ENCODE measurements at places on chromosomes 4 and X.

- DNase-seq: no peak
Measured at GRCh38 chrX:34332334-34332733, 200.2 kb upstream of the FAM47A start.

DNA sequence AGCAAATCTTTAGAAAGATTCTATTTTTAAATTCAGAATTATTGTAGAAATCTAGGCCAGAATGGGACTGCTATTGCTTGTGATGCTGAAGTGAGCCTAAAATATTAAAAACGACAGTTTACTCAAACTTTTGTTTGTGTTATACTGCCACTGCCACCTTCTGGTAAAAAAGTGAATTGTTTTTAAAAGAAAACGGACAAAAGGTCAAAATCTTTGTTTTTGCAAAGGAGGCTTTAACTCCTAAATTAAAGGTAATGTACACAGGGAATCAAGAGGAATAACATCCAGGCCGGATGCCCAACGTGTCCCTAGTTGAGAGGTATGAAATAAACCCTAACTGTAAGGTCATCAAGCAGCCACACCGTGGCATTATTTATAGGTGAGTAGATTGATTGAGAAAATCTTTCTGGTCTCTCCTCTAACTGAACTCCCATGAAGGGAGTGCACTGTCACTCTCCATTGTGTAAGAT, 338.3 kb upstream of the GALNT7 start:
- no peak for DNase-seq

DNA sequence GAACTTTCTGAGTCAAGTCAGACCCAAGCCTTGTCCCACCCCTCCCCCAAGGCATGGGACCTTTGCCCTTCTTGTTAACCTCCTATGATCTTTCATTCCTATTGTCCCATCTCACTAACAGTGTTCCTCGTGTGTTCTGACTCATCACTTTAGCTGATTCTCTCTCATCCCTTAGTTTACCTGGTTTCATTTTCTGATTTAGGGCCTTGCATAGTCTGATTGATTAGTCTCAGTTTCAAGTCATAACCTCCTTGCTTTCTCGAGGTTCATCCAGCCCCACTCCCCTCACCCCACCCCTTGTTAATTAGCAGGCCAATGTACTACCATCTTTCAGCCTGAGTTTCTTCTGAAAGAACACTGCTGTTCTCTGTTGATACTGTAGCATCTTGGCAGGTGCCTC, 517.4 kb downstream of the RPA4 start:
- no peak for DNase-seq

DNA sequence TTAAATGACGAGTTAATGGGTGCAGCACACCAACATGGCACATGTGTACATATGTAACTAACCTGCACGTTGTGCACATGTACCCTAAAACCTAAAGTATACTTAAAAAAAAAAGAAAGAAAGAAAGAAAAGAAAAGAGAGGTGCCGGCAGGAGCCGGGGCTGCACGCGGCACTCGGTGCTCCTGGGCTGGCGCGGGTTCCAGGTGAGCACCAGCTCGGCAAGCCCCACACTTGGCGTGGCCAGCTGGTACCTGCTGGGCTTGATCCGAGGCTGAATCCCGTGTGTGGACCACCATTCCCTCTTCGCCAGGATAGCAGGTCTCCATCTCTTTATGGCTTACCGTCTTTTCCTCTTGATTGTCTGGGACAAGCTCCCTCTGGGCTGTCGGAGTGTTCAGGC, 17.9 kb upstream of the HERC6 start:
- no peak for DNase-seq

GRCh38 chr4:173362666-173363065, 8.1 kb upstream of the SAP30 start:
- no peak for DNase-seq

GRCh38 chr4:40325406-40326019, 9.6 kb upstream of the CHRNA9 start:
- DNase-seq: no peak

DNA sequence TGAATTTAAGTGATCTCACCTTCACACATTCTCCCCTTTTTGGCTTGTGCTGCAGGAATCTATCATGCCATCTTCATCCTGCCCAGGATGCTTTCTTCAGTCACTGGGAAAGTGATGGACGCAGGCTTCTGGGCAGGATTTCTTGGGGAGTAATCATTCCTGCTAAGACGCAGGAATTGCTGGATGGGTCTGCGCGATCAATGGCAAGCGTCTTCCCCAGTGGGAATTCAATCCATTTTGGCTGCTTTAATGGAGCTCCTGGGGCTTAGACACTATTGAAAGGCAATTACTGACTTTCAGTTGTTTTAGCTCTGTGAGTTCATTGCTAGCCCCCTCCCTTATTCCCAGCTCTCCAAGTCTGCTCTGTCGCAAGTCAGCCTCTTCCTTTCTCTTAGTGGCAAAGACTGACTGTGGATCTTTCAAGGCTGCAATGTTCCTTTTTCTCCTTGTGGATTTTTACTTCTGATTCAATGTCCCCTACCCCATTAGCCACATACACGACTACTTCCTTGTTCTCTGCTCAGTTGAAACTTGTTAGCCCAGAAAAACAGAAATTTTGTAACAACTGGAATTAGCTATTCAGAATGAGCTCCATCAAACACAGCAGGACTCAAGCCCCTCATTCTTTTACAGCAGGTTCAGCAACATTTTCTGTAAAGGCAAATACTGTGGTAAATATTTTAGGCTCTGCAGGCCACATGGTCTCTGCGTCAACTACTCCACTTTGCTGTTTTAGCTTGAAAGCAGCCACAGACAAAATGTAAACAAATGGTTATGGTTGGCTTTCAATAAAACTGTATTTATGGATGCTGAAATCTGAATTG, 154.9 kb downstream of the ASB9 start:
- DNase-seq: no peak

GRCh38 chr4:69458184-69458826, 37.4 kb downstream of the UGT2B4 start:
- no peak for DNase-seq

DNA sequence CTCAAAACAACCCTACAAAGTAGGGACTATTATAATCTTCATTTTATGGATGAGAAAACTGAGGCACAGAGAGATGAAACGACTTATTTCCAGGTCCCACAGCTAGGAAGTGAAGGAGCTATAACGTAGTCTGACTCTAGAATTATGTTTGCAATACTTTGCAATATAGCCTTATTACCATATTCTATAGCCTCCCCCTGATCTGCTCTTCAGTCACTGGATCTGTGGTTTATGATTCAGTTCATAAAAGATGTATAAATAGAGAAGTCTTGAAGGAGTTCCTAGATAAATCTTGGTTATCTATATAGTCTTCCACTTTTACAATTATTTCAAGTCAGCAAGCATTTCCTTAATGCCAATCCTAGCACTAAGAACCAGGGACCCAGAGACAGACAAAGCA, 57.5 kb downstream of the OPHN1 start:
- no peak for DNase-seq

- DNase-seq: no peak
Measured at GRCh38 chrX:84064164-84064563, 123.8 kb downstream of the RPS6KA6 start.

DNA sequence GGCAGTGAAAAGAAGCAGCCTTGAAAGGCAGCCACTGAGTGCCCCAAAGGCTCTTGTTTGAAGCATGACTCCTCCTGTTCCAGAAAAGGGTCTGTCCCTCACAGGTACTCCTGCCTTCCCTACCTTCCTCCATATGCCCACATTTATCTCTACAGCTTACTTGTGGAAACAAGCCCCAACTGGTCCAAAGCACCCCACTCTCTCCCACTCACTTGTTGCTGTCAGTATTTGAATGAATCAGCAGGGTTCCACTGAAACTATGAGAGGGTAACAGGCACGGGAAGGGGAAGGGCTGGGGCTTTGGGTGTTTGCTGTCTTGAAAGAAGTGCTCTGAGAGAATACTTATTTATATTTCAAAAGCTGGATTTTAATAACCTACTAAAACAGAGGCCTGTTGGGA, 34.9 kb downstream of the GPR143 start:
- no peak for DNase-seq

DNA sequence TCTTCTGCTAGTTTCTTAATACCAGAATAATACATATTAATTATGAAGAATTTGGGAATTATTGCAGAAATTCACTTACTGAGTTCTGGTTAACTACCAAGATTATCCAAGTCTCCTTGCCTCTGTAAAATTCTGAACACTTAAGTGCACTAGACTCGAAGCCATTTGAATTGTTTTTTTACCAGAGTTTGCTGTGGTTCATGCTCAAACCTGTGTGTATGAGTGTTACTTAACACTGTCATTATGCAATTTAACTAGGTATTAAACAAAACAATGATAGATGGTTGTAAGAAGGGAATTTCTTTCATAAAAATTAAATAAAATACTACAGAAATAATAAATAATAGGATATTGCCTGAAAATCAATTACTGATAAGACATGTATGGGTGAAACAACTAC, 145.6 kb upstream of the FAT4 start:
- DNase-seq: no peak

GRCh38 chrX:63561425-63561824, 210.3 kb upstream of the SPIN4 start:
- DNase-seq: no peak

DNA sequence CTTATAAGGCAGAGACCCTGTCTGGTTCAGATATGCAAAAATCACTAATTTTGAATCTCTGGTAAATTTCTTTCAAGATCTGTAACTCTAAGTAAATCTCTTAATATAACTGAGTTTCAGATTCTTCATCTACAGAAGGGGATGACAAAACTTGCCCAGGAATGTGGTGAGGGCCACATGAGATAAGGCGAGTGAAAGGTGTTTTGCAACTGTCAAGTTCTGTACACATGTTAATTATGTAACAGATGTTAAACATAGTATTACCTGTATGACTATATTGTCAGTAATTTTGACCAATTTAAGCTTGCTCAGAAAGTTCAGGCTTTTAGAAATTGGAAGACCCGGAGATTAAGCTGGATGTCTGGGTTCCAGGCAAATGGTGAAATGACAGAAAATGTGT, 549 bp upstream of the GLRB start:
- DNase-seq: no peak

DNA sequence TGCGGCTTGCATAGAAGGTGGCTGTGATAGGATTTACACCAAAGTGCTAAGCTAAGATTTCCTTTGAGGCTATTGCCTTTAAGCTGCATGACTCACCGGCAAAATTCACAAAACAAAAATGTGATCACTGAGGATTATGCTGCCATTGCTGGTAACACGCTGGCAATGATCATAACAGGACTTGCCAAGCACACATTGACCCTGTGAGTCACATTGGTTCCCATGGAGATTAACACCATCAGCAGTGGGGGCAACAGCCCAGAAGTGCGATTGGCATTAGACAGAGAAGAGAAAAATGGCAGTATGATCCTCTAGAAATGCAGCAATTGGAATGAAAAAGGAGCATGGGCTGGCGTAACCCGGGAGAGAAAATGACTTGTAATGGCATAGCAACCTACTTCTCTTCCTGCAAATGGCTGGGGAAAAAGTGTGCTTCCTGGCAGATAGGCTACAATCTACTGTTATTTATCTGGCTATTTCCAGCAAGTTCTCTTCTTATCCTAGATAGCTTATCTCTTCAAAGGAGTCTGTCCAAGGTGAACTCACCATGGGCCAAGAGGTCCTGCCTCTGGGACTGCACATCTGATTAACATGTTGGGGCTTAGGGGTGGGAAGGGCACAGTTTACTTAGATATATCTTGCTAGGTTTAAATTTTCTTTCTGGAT, 314.2 kb upstream of the IGFBP7 start:
- DNase-seq: no peak

- DNase-seq: no peak
Measured at GRCh38 chrX:85619962-85620361, 240.5 kb upstream of the POF1B start.

DNA sequence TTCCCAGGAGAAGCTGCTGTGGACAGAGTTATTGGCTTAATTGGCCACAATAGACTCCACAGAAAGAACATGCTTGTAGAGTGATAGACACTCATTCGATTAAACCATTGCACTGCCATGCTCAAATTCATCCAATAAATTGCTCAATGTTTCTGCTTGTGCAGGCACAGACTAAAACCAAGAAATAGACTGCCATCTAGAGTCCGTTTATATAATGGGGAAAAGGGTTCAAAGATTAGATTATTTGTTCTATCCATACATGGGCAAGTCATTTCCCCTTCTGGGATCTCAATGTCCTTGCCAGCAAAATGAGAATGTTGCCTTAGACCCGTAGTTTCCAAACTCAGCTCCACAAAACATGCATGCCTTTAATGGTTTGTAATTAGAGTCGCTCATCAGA, 8.7 kb downstream of the SMIM10 start:
- DNase-seq: no peak

GRCh38 chrX:107773206-107773605, 2.4 kb downstream of the TSC22D3 start:
- DNase-seq: no peak

DNA sequence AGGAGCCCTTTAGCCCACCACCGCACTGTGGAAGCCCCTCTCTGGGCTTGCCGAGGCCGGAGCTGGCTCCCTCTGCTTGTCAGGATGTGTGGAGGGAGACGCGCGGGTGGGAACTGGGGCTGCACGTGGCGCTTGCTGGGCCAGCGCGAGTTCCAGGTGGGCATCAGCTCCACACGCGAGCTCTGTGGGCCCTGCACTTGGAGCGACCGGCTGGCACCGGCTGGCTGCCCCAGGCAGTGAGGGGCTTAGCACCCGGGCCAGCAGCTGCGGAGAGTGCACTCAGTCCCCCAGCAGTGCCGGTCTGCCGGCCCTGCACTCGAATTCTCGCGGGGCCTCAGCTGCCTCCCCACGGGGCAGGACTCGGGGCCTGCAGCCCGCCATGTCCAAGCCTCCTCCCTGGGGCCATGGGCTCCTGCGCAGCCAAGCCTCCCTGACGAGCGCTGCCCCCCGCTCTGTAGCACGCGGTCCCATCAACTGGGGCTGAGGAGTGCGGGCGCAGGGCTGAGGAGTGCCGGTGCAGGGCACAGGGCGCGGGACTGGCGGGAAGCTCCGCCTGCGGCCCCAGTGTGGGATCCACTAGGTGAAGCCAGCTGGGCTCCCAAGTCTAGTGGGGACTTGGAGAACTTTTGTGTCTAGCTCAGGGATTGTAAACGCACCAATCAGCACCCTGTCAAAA, 93.6 kb downstream of the DTHD1 start:
- DNase-seq: no peak

DNA sequence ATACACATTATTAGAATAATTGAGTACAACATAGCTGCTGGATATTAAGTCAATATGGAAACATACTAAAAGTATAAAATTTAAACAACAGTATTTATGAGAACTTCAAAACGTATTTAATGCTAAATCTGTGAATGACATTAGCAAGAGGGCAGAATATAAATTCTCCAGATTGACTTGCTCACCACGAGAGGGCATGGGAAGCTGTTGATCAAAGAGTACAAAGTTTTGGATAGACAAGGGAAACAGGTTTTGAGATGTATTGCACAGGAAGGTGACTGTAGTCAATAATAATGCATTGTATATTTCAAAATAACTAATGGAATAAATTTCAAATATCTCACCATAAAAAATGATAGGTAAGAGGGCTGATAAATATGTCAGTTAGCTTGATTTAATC, 768.2 kb downstream of the CENPC start:
- no peak for DNase-seq

DNA sequence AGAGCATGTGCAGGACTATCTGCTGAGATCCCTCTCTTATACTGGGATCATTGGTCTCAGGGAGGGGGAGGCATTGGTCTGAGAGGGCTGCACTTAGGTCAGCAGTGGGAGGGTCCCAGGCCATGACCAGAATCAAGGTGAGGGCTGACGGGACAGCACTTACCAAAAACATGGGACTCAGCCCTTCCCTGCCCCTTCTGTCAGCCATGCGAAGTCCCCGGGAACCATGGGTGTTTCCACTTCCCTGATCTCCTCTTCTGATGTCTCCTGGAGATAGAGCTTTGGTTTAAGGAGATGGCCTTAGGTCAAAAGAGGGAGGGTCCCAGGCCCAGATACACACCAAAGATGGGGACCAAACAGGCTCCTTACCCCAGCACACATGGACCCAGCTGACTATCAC, 12.9 kb upstream of the HSFX1 start:
- no peak for DNase-seq
